ENCODE measurements at places on chromosomes 1 and 21. TPM values are rescaled to one million over a fixed set of nuclear protein-coding genes. Genes with fewer than 3 reads are reported as not detected.
A peak's percentile ranks its signal among the peaks of the same experiment; 100 is the strongest.

DNA sequence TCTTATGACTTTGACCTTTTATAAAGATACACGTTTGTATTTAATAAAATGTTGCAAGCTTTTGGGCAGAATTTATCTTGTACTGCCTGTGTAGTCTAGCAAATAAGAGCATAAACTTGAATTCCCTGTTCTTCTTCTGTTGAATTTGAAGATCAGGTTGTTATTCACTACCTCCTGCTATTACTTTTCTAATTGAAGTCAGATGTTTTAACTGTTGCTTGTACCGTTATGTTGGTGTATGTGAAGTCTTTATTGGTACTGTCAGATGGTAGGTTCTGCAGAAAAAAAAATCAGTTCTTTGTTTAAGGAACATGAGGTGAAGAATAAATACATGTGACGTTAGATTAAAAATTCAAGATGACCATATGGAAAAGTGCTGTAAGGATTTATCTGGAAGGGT is 69.1 kb downstream of the DYRK1A start:
- no peak for ATAC-seq

GRCh38 chr21:25385911-25386474 is 221.3 kb downstream of the MRPL39 start:
- ATAC-seq: peak; percentile 69

DNA sequence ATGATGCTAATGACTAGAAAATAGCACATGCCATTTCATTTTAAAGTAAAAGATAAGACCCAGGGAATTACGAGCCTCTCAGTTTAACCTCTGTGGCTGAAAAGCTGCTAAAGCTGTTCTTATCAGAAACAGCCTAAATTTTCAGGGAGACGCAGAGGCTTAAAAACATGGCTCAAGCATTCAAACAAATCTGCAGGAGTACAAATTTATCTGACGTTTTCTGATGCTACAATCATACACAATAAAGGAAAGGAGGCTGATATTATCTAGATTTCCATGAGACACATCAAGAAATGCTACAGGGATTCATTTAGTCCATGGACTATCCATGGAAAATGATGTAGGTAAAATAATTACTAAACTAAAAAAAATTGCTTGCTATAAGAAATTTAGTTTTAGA is 65.3 kb upstream of the SCYL3 start:
- no peak for ATAC-seq

DNA sequence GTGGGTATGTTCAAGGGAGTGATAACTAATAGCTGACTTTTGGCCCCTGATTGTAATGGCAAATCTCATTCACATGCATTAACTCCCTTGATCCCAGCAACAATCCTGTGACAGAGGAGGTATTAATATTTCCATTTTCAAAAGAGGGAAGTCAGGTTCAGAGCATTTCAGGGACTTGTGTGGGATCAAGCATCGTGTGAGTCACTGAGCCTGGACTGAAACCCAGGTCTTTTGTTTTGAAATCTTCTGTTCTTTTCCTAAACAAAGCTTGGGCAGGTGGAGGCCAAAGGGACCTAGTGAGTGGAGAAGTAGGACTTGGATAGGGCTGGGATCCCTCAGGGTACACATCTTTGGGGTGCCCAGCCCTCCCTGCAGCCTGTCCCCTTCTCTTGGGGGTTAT is 37.9 kb downstream of the ETNK2 start:
- peak; percentile 52 for ATAC-seq

DNA sequence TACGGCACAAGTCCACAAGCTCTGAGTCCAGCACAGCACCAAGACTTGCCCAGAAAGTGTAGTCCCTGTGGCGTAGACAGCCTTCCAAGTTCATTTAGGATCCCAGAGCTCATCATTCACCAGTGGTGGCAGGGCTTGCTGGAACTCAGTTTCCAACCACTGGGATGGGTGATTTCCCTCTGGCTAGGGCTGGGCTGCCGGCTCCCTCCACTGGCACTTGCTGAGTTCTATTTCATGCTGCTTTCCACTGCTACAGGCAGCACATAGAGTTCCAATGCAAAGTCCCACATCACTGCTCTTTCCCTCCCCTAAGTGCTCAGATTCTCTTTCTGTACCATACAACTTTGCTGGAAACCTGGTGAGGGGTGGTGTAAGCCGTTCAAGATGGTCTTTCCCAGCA is 510.3 kb upstream of the TMPRSS15 start:
- ATAC-seq: no peak

DNA sequence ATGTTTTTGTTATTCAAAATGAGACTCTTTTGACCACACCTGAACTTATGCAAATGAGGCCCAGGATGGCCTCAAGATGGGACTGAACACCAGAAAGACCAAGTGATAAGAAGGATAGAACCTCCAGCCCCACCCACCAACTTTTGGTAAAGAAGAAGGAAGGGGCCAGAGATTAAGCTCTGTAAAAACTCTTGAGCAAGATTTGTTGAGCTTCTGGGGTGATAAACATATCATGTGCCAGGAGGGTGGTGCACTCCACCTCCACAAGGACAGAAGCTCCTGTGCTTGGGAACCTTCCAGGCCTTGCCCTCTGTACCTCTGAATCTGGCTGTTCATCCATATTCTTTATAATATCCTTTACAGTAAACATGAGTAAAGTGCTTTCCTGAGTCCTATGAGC is 5.3 kb downstream of the RSPH1 start:
- ATAC-seq: no peak

DNA sequence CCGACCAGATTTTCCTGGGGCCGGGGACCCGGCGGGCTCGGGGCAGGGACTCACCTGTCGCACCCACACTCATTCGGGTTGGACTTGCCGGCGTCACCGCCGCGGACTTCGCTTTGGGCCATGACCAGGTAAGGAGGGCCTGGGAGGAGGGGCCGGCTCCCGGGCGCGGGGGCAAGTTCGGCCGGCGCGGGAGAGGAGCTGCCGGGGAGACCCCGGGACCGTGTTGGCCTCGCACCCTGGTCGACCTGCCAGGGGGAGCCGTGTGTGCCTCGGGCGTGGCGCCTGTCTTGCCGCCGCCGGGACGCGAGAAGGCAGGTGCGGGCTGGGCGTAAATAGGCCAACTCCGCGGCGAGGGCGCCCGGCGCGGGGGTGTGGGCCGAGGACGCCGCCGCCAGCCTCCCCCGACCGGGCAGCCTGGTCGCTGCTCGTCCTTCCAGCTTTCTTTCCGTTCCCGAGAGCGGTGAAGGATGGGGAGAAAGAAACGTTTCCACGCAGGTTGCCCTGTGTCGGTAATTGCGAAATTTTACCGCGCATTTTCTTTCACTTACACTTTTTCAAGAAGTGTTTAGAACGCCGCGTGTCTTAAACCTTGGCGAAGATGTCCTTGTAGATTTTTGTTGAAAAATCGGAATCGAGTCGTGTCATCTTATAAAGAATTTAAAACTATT is 558 bp downstream of the USP1 start:
- peak; percentile 30 for ATAC-seq

- no peak for ATAC-seq
Observed at GRCh38 chr1:6456800-6457466, 9.0 kb downstream of the TNFRSF25 start.

DNA sequence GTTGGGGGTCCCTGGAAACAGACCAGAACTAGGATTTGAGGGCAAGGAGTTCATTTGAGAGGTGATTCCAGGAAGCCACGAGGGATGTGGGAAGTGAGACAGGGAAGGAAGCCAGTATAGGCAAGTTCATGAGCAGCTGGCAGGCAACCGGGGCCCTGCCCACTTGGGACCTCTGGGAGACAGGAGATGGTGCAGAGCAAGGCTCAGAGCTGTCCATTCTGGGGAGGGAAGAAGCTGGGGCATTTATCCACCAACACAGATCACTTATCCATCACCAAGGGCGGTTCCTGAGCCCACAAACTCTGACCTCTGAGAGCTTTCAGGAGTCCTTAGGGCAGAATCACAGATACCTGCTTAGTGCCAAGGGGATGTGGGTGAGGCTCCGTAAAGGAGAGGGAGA is 16.8 kb downstream of the EDN2 start:
- no peak for ATAC-seq

CELA3B gene
- total RNA-seq: not detected

AK5 gene
- total RNA-seq: not detected

Data from esophagus mucosa (tissue), 1 donor.